ENCODE measurements at places on chromosomes 2 and 18.
A peak's percentile ranks its signal among the peaks of the same experiment; 100 is the strongest.

- DNase-seq = peak; percentile 55
Observed at GRCh38 chr18:46332921-46333341, 228.7 kb downstream of the HAUS1 start.

DNA sequence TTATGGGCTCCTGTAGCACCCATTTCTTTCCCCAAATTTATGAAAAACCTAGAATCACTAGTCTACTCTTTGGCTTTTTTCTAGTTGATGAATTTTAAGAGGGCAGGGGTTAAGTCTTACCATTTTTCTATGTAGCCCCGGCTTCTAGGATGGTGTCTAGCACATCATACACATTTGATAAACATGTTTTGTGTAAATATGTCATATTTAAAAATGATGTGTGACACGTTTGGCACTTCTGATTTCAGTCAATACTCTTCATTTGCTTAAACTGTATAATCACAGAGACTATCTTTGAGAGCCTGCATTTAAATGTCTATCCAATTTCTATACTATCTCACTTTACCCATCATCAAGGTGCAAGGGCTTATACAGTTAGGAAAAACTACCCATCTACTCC, 331.1 kb downstream of the TDRD15 start:
- DNase-seq = no peak

DNA sequence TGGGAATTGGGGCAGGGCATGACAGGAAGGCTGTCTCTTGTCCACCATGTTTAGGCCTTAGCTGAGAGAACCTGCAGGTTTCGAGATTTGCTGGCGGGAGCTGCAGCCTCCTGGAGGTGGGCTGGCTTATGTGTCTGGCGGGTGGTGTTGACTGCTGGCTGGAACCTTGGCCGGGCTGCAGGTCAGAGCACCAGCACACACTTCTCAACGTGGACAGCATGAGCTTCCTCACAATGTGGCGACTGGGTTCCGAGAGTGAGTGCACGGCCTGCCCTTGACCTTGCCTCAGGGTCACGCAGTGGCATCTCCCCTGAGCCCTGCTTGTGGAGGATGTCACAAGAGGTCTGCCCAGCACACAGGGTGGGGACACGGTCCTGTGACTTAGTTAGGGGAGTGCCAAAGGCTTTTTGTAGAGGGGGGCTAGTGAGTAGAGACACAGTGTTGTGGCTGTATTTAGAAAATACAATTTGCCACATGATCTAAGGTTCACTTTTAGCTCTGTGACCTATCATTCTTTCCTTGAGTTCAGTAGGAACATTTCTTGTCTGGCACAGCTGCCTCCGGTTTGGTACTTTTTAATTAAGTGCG, 134.8 kb downstream of the SEPTIN10 start:
- DNase-seq = peak; percentile 12

- peak; percentile 47 for DNase-seq
Observed at GRCh38 chr2:39728941-39729351, 50.1 kb downstream of the THUMPD2 start.

DNA sequence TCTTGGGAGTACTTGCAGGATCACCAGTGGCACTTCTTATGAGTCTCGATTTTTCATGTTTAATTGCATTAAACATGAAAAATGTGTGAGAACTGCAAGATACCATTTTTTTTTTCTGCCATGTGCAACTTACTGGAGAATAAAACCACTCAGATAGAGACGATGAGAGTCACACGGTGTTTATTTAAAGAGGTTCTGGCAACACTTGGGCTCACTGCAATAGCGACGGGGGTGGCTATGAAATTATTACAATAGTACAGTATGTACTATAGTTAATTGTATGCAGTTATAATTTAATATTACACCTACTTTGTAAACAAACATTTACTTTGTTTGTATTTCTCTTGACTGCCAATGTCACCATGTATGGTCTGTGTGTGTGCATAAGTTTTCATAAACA, 479.8 kb downstream of the NUP35 start:
- no peak for DNase-seq

GRCh38 chr2:96495982-96496629, 9.1 kb downstream of the NEURL3 start:
- DNase-seq = no peak

DNA sequence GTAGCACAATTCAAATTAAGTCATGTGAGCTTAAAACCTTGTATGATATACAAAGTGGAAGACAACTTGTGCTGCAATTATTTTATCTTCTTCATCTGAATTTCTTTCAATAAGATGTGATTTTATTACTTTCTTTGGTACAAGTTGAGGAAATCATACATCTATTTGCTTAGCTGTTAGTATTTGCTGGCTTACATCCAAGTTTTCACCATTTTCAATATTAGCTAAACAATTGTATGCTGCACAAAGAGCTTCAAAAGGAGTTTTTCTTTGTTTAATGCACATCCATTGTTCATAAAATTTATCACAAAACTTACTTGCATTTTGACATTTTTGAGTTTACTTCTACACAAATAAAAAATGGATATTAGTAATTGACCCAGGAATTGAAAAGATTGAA, 40.9 kb downstream of the SCN9A start:
- no peak for DNase-seq

- DNase-seq = no peak
Observed at GRCh38 chr2:109209412-109209811, 80.4 kb downstream of the SH3RF3 start.

Data from RPMI8226 (cell line).